NCI-H446 treated with DMSO at 0.1 percent for 48 hours (cell line): ENCODE measurements at places on chromosomes 11 and 22.

- DNase-seq = no peak
These were observed 58.1 kb downstream of the GGTLC2 start for GRCh38 chr22:22702237-22703202.

DNA sequence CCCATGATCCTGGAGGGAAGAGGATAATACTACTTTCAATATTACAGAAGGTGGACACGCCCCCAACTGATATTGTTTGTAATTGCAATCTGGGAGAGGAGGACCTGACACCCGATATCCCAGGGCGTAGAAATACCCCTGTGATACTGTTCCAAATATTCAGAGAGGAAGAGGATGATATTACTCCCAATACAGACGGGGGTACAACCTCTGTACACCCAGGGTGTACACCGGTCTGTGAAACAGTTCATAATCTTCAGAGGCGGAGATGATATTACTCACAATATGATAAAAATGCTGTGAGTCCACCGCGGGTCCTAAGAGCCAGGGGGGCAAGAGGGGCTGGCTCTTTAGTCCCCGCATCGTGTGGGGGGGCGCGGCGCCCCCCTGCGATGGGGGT is 57.2 kb upstream of the ALDH3B2 start:
- no peak for DNase-seq

- no peak for DNase-seq
These were observed 47.2 kb downstream of the BUD13 start for GRCh38 chr11:116725434-116726221.

- DNase-seq = no peak
These were observed 16.6 kb downstream of the PIH1D2 start for GRCh38 chr11:112057170-112057569.

DNA sequence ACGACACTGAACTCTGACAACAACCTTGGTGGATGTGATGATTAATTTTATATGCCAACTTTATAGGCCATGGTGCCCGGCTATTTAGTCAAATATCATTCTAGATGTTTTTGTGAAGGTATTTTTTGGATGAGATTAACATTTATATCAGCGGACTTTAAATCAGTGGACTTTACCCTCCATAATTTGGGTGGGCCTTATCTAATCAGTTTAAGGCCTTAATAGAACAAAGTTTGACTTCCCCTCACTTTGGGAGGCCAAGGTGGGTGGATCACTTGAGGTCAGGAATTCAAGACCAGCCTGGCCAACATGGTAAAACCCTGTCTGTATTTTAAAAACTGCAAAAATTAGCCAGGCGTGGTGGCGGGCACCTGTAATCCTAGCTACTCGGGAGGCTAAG is 4.0 kb downstream of the PRCP start:
- no peak for DNase-seq

DNA sequence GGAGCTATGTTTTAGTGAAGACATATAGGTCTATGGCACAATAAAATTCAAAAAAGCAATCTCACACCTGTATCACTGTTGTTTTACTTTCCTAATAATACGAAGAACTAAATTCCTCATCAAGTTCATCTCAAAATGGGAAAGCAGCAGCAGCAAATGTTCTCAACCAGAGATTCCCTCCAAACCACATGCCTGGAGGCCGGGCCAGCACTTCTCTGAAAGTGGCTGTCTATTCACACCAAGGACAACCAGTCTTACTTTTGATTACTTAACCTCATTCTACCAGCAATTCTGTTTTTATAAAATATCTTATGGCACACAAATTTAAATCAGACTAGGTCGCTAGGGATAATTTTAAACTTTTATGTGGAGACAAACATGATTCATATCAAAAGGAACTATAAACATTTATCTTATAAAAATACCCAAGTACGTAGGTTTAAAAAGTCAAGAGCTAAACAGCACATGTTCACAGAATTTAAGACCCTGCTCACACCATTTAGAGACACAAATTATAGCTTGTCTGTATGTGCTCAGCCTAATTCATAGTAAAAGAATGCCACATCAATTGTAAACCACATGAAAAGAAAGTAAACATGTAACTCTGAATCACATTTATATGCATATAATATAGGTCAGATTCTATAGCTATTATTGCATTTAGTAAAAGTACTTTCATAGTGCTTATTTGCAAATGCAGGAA is 46.1 kb downstream of the RRAS2 start:
- DNase-seq = no peak

- peak; percentile 27 for DNase-seq
These were observed 25.7 kb upstream of the CHKA start for GRCh38 chr11:68146704-68147474.

GRCh38 chr11:72975778-72976521 is 161.7 kb downstream of the ATG16L2 start:
- DNase-seq = no peak

GRCh38 chr22:42431401-42432019 is 693 bp downstream of the NFAM1 start:
- peak; percentile 81 for DNase-seq

DNA sequence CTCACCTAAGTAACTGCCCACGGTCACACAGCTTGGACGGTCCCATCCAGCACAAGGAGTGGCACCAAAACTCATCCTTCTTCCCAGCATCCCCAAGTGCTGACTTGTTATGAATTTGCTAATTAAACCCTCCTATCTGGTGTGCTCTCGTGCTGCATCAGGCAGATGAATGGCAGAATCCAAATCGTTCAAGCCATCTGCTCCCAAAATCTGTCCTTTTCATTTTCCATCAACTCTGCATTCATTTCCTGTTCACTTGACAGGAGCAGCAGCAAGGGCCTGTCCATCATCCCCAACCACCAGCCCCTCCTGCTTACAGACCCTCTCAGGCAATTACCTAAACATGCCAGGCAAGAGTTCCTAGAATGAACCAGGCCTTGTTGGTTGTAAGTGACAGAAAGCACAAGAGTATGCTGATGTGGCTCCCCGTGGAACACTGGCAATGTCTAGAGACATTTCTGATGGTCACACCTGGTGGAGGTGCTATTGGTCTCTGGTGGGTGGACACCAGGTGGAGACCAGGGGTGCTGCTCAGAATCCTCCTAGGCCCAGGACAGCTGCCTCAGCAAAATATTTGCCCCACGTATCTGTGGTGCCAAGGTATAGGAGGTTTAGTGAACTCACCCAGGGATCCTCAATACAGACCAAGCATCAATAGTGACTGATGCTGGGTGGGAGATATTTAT is 832.5 kb downstream of the TBC1D22A start:
- DNase-seq = no peak

GRCh38 chr11:68406324-68407313 is 53.9 kb upstream of the PPP6R3 start:
- no peak for DNase-seq

DNA sequence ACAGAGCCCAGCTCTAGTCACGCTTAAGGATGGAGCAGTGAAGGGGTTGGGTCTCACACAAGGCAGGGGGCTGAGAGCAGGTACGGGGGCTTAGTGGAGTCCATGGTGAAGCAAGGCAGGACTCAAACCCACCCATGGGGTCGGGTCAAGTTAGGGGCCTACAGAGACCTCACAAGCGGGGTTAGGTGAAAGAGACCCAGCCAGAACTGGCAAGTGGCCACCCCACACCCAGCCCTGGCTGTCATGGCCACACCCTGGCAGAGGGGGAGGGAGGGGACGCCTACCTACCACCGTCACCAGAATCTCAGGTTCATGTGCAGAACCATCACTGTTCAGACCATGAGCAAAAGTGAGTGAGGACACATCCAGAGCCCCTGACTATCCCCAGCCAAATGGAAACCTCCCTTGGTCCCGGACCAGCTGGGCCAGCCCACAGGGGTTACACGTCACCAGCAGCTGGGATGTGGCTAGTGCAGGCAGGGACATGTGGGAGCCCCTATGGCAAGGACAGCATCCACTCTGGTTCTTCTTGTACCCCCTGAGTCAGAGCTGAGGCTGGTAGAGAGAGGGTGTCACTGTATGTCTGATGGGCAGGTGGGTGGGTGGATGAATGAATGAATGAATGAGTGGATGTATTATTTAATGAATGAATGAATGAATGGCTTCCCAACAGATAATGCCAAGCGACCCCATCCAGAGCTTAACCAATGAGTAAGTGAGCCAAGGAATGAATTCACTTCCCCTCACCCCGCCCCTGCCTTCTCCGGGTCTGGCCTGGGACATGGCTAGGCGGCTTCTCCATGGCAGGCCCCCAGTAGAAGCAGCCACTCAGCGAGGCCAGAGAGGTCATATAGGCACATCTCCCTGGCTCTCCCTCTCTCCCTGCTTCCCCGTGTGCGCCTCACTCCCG is 681.6 kb downstream of the TBC1D22A start:
- no peak for DNase-seq

- DNase-seq = no peak
These were observed 181.1 kb upstream of the NECTIN1 start for GRCh38 chr11:119910051-119910450.
